Activated CD8-positive, alpha-beta memory T cell treated with anti-CD3 and anti-CD28 coated beads for 1 hour (primary cell): ENCODE measurements at places on chromosomes 7 and 10.

DNA sequence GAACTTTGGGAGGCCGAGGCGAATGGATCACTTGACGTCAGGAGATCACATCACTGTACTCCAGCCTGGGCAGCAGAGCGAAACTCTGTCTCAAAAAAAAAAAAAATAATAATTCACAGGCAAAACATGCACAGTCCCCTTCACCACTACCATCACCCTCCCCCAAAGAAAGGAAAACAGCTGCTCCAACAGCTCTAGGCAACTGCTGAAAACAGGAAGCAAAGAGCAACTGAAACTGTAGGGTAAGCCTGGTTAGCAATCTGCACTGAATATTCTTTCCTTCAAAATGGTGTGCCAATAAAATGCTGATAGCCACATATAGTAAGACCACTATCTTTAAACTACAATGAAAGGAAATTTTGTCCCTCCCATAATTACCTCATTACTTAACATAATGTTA is 11.8 kb downstream of the NT5C2 start:
- DNase-seq: no peak

GRCh38 chr10:128781637-128782036 is 655.4 kb upstream of the MKI67 start:
- no peak for DNase-seq

DNA sequence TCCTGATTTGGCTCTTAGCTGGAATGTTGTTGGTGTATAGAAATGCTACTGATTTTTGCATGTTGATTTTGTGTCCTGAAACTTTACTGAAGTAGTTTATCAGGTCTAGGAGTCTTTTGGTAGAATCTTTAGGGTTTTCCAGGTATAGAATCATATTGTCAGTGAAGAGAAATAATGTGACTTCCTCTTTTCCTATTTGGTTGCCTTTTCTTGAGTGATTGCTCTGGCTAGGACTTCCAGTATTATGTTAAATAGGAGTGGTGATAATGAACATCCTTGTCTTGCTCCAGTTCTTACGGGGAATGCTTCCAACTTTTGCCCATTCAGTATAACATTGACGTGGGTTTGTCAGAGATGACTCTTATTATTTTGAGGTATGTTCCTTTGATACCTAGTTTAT is 52.0 kb downstream of the ZNF783 start:
- no peak for DNase-seq

GRCh38 chr7:110947408-110947807 is 143.5 kb upstream of the LRRN3 start:
- DNase-seq: no peak

DNA sequence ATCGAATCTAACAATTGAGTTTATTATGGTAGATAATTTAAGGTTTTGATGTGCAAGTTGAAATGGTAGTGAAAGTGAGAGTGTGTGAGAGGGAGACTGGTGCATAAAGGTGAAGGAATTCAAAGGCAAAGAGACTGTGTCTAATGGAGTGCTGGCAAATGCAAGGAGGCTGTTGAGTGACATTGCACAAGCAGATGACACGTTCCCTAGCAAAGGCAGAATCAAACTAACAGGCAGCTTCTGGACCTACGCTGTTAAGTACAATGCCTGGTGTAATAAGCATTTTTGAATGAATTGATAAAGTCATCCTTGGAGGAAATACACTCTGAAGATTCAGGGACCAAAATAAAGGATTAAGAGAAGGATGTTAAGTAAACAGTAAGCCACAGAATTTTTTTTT is 11.7 kb upstream of the GPR141 start:
- DNase-seq: no peak

DNA sequence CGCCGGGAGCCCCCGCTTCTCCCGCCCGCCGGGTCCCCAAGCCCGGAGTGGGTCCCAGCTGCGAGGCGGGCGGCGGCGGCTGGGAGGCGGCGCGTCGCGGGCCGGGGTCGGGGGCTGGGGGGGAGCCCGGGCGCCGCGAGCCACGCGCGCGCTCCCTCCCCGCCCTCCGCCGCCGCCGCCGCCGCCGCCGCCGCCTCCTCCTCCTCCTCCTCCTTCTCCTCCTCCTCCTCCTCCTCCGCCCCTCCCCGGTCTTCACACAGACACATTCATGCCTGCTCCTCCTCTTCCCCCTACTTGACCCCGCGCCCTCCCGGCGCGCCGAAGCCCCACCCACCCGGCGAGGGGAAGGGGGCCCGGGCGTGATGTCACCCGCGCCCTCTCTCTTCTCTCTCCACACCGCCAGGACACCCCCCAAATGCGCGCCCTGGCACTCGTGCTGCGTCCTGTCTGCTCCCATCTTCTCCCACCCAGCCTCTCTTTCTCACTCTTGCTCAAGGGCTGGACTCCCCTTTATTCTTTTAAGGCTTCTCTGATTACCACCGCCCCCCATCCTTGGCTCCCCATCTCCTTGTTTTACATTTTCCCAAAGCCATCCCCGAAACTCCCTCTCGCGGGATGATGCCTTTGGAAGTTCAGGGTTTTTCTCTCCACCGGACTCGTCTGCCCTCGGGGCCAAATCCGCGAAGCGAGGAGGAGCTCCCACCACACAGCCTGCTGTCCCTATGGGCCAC is 967 bp upstream of the GLI3 start:
- no peak for DNase-seq

- no peak for DNase-seq
These were observed 10.1 kb upstream of the NKX2-3 start for GRCh38 chr10:99522470-99523250.

GRCh38 chr10:77590344-77591237 is 47.0 kb downstream of the KCNMA1 start:
- DNase-seq: no peak

DNA sequence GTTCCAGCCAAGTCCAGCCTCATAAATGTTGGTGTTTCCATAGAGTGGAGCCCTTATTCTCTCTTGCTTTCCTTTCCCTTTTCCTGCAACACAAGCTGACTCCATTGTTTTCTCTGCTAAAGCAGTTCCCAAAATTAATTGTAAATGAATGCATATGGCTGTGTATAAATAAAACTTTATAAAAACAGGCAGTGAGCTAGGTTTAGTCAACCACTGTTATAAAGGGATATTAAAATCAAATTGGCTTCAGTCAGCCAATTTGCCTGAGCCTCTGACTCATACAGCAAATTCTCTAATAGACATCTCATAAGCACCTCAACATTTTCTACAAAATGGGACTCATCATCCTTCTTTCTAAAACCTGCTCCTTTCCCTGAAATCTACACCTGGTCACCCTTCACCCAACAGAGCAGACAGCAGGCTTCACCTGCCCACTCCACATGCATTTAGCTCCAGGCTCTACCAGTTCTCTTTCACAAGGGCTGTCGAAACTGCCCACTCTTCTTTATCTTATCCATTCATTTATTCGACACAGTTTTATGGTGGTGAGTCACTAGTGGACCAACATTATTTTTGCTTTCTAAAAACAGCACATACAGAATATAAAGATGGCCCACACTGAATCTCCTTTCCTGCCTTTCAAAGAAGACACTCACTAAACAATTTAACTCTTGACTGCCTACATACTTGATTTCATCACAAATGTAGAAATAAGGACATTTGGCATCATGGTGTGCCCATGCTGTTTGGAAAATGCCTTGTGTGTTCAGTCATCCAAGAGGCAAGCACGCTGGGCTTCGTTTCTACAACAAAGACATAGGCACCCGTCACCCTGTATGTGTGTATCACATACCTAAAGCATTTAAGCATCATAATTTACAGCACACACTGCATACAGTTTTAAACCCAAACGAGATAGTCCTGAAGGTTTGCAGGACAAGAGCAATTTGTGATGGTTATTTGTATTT is 74.6 kb upstream of the C7orf33 start:
- DNase-seq: no peak

DNA sequence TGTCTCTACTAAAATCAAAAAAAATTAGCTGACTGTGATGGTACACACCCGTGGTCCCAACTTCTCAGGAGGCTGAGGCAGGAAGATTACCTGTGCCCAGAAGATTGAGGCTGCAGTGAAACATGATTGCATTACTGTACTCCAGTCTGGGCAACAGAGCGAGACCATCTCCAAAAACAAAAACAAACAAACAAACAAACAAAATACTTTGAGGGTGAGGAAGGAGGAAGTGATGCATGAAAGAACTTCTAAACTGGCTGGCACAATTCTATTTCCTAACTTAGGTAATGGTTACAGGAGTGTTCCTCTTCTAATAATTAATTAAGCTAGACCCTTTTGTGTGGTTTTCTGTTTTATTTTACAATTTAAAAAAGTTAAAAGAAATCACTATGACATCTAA is 15.5 kb downstream of the WAPL start:
- no peak for DNase-seq

DNA sequence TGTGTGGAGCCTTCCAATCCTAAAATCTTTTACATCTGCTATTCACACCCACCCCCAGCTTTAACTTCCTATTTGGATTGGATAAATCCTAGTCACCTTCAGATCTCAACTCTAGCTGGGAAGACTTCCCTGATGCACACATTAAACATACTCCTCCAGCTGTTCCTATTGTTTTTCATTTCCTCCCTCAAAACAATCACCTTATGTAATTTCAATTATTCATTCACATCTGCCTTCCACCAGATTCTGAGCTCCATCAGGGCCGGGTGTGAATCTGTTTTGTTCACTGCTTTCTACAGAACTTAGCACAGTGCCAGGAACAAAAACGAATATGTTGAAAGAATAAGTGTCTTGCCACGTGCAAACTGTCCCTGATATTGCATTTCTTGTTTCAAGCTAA is 497.4 kb downstream of the PLXDC2 start:
- DNase-seq: no peak

GRCh38 chr10:69831231-69831855 is 29.6 kb downstream of the COL13A1 start:
- DNase-seq: no peak

- DNase-seq: no peak
These were observed 32.0 kb upstream of the ELN start for GRCh38 chr7:73995821-73996511.

DNA sequence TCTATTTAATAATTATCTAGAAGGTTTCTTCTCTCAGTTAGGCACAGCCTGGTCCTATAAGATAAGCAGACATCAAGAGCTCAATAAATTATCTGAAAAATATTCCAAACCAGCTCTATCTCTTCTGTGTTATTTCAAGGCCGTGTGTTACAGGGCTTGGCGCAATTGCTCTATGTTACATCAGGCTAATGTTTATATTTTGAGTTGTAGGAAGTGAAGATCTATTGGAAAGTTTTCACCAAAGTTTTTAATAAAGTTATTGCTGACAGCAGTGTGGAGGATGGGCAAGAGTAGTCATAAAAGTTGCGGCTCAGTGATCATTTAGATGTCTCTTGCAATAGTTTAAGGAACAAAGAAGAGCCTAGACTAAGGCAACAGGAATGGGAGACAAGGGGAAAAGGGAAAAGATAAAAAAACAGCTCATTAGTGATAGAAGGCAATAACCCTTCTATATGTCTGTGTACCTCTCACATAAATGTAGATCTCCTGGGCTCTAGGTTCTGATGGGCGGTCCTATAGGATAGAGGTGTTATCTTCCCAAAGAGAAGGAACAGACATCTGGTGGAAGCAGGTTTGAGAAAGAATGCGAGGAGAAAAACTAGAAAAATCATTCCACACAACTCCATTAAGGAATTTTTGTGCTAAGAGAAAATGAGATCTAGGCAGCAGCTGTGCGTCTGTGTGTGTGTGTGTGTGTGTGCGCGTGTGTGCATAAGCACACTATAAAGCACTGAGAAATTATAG is 5.9 kb upstream of the ANKRD7 start:
- no peak for DNase-seq

DNA sequence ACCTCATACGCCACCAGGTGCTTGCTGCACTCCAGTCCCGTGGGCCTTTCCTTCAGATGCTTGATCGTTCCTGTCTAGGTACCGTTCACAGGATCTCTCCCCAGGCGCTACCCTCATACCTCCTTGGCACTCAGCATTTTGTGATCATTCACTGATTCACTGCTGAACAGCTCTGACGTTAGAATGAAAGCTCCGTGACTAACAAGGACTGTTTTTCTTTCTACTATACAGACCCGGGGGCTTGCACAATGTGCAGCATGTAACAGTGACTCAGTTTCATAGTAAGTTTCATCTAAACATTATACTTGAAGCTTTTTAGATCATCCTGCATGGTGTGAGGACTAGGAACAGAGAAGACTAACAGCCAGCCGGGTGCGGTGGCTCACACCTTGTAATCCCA is 20.6 kb downstream of the KIN start:
- DNase-seq: no peak

- DNase-seq: no peak
These were observed 7.2 kb downstream of the RGS10 start for GRCh38 chr10:119535305-119535704.

DNA sequence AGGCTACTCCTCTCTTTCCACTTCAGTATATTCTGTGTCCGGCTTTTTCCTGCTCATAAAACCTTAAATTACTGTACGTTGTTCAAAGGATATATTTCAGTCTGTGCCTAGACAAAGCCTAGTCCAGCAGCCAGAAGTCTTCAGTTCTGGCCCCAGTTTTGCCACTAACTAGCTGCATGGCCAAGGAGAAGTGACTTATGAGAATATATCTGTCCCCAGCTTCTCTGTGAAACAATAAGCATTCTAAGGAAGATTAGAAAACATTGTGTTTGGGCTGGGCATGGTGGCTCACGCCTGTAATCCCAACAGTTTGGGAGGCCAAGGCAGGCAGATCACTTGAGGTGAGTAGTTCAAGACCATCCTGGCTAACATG is 105.0 kb upstream of the HDAC9 start:
- DNase-seq: no peak

DNA sequence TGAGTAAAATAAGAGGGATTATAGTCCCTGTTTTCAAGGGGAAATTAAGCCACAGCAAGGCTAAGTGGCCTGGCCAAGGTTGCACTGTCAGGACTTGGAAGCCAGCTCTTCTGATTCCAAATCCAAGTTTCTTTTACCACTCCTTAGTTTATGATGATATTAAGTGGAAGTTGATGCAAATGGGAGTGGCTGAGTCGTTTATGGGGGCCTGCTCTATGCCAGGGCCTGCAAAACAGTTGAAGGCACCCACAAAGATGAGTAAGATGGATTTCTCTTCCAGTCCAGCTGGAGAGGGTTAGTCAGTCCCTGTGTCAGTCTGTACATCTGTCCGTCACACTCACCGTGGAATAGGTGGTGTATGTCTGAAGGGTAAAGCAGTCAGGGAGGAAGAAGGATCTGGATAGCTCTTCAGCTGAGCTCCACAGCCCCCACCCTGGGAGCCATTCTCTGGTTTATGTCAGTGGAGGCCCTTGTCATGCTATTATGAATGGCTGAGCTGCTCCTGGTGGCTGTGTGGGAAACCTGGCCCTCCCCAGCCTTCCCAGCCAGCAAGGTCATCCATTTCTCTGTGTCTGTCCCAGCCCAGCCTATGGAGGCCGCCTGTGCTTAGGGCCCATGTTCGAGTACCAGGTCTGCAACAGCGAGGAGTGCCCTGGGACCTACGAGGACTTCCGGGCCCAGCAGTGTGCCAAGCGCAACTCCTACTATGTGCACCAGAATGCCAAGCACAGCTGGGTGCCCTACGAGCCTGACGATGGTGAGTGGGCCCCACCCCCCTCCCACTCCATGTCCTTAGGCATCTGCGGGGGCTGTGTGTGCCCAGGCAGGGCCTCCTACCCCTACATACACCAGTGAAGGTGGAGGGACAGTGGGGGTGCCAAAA is 44.5 kb downstream of the TBATA start:
- no peak for DNase-seq
